Activated T-cell treated with anti-CD3 and anti-CD28 coated beads, Interleukin-2, amount 50 U/mL, for 4 hours (primary cell): ENCODE measurements at places on chromosomes 13 and 19. TPM values are rescaled to one million over a fixed set of nuclear protein-coding genes. Genes with fewer than 3 reads are reported as not detected.

GRCh38 chr13:72745260-72745659, 17.5 kb downstream of the BORA start:
- DNase-seq: no peak

DNA sequence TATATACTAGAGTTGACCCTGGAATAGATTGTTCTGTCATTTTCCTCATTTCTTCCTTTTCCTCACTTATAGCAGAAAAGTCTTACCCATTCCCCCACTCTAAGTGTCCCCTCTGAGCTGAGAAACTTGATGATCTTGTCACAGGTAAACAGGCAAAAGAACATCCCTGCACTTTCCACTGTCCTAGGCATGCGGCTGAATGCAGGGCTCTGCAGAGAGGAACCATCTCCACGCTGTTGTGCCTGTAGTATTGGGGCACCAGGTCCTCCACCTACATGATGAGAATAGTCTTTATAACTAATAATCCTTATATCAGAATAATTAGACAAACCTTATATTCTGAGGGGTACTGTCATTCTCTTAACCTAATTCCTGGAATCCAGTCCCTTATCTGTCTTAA, 211.3 kb downstream of the RBM26 start:
- DNase-seq: no peak

- no peak for DNase-seq
Measured at GRCh38 chr19:12647490-12648071, 19.0 kb downstream of the MAN2B1 start.

DNA sequence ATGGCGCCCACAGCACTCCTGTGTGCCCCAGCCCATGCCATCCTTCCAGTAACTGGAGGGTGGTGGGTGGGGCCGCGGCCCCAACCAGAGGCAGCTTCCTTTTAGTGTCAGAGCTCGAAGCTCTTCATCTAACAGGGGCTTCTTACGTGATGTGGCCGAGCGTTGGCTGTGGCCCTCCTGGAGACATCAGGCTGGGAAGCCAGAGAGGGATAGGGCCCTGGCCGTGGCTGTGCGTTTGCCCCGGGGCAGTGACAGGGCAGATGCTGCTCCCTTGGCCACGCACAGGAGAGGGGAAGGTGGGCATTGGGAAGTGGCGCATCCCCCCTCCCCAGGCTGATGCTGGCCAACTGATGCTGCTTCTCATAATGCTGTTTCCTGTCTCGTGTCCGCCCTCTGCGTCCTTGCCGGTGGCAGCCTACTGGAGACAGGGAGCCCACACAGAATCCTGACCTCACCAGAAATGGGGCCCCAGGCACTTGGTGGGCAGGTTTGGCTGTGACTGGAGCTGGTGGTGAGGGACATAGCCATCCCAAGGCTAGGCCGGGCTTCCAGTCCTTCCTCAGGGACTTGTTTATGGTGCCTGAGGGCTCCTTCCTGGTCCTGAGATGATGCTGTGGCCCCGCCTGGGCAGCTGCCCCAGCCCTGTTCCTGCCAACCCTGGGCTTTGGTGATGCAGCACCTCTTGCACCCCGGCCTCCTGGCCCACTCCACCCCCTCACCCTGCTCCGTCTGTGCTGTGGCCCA, 34.3 kb downstream of the ATP4B start:
- DNase-seq: no peak

DNA sequence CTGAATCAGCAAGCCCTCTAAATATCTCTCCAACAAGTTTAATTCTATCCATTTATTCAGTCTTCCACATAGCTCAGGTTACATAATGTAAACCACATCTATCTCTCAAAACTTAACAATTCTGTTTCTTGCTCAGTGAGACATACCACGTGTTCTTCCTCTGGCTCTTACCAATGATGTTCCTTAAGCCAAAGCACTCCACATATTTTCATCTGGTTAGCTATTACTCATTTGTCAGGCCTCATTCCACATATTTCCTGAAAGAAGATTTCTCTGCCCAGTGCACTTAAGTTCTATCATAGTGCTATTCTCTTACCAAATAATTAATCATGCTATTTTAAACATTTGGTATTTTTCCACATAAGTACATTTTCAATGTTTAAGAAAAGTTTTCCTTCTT, 403.3 kb upstream of the ATXN8OS start:
- no peak for DNase-seq

GRCh38 chr13:88617176-88617575, 946.0 kb downstream of the SLITRK5 start:
- DNase-seq: no peak

DNA sequence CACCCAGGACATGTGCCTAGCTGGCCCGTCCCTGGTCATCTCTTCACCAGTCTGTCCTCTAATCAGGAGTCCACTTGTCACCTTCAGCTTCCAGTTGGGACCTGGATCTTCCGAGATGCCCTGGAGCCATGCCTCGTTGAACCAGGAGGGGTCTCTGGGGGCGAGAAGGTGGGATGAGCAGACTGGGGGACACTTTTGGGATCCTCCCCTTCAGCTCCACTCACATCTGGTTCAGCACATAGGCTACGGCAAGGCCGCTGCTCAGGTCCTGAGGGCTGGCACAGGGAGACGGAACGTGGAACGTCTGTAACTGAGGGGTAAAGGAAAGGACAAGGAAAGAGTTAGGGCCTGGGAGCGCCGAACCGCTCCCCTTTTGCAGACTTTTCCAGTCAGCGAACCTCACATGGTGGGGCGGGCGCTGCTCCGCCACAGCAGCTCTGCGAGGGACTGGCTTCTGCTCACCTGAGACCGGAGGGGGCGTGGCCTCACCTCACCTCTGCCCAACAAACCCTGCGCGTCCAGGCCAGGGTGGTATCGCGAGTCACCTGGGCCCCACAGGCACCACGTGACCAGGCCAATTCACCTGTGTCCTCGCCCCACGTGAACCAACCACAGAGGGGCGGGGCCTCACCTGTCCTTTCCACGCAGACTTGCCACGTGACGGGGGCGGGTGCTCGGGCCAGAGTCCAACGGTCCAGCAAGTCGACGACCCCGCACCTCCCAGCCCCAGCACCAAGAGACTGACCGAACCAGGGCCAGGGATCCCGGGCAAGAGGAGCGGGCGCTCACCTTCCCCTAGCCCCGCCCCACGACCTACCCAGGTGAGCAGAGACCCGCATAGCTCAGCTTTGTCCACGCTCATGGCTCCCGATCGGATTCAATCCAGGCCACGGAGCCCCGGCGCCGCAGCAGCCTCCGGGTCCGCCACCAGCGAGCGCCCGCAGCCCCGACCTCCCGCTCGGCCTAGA, at the start of gene HOOK2:
TSS of gene HOOK2 (minus strand) at position 965 of the 968 bp plus-strand sequence. CDS start at position 862, 103 bp downstream.
- DNase-seq: peak; percentile 44

DNA sequence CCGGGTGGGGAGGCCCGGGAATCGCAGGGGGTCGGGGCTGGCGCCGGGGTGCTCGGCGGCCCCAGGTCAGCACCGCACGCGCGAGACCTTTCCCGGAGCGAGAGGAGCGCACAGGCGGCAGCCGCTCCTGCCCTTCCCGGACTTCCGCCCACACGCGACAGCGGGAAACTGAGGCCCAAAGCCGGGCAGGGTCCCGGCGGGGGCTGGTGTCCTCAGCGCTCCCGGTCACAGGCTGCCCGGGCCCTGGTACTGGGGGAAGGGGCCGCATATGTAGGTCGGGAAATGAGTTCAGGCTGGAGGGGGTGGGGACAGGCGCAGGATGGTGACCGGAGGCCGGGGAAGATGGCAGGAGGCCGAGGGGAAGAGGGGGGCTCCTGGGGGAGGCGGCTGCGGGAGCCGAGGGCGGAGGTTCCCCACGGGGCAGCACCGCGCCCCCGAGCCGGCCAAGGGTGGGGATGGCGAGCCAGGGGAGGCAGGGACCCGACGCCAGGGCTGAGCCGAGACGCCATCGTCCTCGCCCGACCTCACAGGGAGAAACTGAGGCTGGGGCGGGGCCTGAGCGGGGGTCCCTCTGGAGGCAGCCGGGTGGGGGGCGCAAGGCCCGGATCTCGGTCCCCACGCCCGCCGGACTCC, 662 bp downstream of the CBARP start:
- no peak for DNase-seq

DNA sequence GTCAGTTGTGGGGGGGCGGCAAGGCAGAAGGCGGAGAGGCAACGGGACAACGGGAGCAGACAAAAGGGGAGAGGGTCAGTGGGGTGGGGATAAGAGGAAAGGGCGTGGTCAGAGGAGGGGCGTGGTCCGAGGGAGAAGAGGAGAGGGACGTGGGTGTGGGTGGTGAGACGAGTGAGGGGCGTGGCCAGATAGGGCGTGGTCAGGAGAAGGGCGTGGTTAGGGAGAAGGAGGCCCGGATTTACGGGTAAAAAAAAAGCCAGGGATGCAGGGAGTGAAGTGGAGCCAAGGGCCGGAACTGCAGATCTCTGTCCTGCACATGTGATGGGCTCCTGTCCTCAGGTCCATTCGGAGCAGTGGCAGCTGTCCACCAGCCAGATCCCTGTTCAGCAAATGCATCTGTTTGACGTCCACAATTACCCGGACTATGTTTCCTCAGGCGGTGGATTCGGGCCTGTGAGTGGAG, 21.5 kb downstream of the CPT1C start:
- no peak for DNase-seq

- DNase-seq: no peak
Measured at GRCh38 chr13:27203854-27204253, 32.2 kb upstream of the USP12 start.

- DNase-seq: no peak
Measured at GRCh38 chr19:52943884-52944643, 18.6 kb downstream of the ZNF816 start.

DNA sequence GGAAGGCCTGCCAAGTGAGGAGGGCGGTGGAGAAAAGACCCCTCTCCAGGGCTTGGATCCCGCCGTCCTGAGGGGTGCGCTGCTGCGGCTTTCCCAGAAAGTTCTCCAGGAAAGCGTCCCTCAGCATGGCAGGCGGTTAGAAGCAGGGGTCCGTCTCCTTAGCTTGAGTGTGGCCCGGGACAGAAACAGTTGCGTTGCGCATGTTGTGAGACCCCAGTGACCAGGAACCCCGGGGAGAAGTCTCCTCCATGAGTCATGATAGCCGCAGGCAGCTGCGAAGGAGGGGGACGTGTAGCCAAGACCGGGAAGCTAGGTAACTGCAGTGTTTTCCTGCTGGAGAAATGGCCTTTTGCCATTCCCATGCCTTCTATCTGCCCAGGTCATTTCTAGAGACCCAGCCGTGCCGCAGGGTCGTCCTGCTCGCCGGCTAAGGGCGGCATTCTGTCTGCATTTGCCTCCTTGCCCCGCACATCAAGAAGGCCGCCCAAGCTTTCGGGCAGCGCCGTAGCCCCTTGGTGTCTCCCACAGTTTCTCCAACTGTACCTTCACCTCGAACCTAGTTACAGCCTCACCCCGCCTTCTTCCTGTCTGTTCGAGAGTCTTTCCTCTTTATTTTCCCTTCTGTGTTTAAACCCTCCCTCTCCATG, 64.3 kb downstream of the TM9SF2 start:
- no peak for DNase-seq

GRCh38 chr19:28377077-28377476, 835.9 kb downstream of the UQCRFS1 start:
- DNase-seq: no peak

- DNase-seq: no peak
Measured at GRCh38 chr13:83634601-83635000, 247.7 kb downstream of the SLITRK1 start.

DNA sequence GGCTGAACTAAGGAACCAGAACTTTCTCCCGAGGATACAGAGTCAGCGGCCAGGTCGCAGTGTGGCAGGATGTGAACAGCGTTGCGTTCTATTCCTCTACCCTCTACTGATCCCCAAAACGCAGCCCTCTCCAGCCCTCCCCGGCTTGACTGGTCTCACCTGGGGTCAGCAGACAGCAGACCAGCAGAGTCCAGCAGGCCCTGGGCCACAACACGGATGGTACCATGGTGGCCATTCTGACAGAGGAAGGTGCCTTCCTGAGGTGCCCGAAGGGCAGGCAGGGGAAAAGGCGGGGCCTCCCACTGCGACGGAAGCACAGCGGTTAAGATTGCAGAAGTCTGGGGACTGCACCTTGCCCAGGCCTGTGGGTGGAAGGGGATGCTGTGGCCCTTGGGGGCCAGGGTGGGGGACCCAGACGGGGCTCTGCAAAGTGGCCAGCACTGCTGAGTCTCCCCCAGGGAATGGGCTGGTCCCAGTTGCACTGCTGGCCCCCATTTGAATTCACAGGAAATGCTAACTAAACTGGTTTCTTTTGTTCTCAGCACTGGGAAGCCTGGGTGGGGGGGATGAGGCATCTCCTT, at the start of gene ICAM3:
TSS of gene ICAM3 (minus strand) at position 245 of the 581 bp plus-strand sequence. CDS start at position 235, 10 bp downstream.
- peak; percentile 44 for DNase-seq

DNA sequence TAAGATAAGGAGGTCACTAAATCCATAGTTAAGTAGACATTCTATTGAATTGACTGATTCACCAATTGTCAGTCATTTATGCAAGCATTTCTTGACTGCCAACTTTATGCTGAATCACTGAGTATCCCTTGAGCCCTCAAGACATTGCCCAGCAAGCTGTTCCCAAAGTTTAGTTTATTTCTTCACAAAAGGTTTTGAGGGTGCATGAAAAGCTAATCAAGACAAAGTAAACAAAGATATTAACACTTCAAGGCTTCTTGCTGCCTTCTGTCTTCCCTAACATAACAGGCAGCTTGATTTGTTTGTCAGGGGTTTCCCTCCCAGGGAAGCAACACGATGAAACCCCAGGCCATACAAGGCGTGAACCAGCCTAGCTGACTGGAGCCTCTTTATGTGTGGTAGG, 374.4 kb downstream of the SPRY2 start:
- DNase-seq: no peak

DNA sequence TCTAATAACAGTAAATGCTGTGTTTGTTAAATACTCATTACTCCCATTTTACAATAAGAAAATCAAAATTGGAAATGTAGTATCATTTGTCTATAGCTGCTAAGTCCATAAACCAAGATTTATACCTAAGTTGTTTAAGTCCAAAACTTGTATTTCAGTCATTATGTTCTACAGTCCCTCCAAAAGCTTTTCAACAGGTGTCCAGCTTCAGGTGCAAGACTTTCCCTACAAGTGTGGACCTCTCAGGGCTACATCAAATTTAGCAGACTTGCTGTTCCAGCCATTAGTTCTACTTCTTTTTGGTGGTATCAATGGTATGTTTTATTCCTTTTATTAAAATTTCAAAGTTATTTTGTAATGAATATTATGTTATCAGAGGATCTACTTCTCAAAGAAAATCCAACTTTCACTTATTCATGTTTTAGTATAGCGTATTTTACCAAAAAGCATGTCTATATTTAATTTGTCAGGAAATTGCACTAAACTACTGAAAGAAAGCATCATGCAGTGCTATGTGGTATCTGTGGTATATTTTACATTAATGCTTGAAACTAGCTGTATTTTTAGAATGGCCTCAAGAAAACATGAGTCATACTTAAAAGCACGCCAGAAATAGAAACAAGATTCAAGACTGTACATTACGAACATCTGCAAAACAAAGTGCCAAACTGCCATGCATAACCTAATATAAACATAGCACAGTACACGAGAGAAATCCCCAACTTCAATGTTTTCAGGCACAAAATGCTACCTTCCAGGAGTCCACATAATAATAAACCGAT, 44.5 kb downstream of the VWA8 start:
- DNase-seq: no peak

The NAT14 gene
- 17.6 TPM for total RNA-seq

The CACNG8 gene
- total RNA-seq: not detected

The CLDN10 gene
- total RNA-seq: not detected

The EPN1 gene
- 55.0 TPM for total RNA-seq

The OR4F17 gene
- not detected for total RNA-seq

The ZNF112 gene
- total RNA-seq: not detected

The MARCHF2 gene
- total RNA-seq: 6.4 TPM

The ACER1 gene
- 0.13 TPM for total RNA-seq

The MYBPC2 gene
- not detected for total RNA-seq

The PSG5 gene
- not detected for total RNA-seq

The ZNF793 gene
- total RNA-seq: 3.4 TPM
